Activated CD4-positive, alpha-beta memory T cell treated with anti-CD3 and anti-CD28 coated beads, Interleukin-2, amount 10 ng/mL, durations not matched to agents 7 days and 5 days (primary cell): ENCODE measurements at places on chromosomes 3 and 15. TPM values are rescaled to one million over a fixed set of nuclear protein-coding genes. Genes with fewer than 3 reads are reported as not detected.

DNA sequence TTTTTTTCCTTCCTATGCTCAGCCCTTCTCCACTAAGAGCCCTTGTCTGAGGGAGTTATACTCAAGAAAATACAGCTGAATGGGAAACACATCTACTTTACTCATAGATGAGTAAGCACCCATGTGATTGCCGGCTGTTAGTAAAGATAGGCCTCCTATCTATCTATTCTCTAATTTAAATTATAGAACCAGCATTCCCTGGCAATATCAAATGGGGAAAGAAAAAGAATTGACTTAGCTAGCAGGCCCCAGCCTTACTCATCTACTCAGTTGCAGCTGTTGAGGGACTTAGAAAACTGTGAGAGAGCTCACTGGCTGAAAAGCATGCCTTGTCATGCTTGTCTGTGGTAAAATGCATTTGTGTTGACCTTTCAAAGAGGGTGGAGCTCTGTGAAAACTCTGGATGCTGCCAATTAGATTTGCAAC is 116.9 kb upstream of the LRRFIP2 start:
- no peak for DNase-seq

DNA sequence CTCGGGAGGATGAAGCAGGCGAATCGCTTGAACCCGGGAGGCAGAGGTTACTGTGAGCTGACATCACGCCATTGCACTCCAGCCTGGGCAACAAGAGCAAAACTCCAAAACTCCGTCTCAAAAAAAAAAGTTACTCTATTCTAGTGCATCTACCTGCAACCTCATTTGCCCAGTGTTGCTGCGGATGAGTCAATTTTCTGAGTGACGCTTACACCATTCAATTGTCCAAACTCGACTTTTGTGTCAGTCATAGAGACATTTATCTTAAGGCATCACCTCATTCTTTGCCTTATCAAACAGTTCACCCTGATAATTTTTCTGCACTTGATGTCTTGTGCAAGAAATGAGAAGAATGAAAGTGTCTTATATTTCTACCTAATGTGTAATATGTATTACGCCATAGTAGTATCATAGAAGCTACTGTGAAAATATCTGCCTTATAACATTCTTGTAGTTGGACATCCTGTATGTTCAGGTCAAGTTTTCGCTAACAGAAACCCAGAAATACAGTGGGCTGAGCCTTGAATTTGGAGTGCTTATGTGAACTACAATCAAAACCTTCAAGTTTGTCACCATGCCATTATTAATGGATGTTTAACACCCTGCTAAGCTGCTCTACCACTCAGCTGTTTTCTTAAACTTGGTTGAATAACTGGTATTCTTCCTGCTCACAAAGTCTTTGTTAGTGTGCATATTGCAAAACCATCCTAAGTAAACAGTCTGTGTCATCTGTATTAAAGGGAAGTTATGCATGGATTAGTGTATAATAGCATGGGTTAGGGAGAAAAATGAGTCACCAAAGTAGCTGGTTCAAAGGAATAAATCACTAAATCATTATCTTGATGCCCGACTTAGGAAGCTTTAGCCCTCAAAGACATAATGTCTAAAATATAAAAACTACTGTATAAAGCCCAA is 531.0 kb upstream of the NR2F2 start:
- no peak for DNase-seq

DNA sequence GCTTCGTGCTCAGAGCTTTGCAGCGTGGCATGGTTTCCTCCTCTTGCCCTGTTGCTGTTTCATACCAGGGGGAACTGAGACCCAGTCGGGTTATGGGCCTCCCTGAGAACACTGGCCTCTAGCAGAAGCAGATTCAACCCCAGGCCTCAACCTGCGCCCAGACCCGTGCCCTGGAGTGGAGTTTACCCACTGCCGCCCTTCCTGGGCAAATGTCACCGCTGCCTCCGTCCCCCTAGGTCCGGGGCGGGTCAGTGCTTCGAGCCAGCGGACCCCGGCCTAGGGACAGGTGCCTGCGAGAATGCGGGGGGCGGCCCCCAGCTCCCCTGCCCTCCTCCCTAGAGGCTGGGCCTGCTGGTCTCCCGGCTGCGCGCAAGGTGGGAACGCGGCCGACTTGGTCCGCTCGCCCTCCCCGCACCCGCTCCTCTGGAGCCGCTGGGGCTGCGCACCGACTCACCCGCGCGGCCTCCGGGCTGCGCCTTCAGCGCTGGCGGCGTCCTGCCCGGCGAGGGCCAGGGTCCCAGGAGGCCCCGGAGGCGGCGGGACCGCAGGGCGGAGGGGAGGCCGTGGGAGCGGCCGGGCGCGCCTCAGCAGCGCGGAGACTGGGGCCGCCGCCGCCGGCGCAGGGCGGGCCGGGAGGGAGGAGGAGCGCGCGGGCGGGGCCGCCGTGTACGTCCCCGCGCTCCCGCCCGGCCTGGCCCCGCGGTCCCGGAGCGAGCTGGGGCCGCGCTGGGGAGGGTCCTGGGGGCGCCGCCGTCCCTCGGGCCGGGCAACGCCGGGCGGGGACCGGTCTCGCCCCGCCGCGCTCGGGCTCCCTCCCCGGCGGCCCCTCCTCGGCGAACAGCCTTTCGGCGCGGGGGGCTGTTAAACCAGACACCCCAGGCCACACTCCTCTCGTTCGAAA is at the start of gene PIGZ:
Gene PIGZ, minus strand, starts transcription at position 601 of the 901 bp plus-strand sequence. CDS start 16,802 bp downstream, outside the sequence.
- DNase-seq = peak; percentile 54

GRCh38 chr15:99961011-99961441 is 227.8 kb upstream of the LYSMD4 start:
- peak; percentile 15 for DNase-seq

- DNase-seq = no peak
Observed at GRCh38 chr15:72358121-72358520, 17.7 kb downstream of the HEXA start.

GRCh38 chr3:140122183-140122582 is 187.2 kb downstream of the CLSTN2 start:
- no peak for DNase-seq

DNA sequence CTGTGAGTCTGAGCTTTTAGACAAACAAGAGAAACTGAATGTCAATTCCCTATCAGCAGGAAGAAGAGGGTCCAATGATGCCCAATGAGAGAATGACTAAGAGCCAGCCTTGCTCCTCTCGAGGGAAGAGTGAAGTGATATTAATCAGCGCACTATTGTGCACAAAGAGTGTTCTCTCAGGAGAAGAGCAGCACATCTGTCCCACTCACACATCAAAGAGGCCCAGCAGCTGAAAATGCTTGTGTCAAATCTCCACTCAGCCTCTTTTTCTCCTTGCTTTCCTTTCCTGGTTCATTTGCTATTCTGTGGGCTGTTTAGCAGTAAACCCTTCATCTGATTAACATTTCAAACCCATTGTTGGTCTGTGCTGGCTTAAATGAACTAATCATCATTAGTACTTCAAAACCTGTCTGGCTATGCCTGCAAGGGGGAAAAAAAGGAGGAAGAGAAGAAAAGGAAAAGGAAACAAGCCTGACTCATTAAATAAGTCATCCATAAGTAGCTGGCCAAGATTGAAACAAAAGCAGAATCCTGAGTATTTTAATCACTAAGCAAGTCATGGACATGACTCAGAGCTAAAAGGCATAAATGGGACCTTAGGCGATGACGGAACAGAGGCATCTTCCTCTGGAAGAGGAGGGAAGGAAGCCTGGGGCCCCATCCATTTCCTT is 912.7 kb downstream of the TUSC7 start:
- no peak for DNase-seq

- no peak for DNase-seq
Observed at GRCh38 chr3:61730577-61731231, 169.3 kb downstream of the PTPRG start.

DNA sequence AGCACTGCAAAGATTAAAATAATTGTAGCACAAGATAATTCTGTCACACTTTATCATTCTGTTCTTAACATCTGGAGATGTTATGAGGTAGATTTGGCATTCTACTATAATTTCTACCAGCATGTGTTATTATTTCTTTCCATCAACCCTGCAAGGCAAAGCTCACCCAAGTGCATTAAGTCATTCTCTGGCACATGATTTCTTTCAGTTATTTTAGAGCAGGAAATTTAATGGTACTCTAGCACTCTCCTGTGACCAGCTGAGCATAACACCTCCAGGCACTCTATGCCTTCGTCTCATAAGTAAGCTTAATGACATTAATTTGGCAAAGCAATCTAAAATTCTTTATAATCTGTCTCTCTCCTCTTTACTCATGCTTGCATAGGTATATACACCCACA is 300.2 kb upstream of the GPR149 start:
- DNase-seq = no peak

DNA sequence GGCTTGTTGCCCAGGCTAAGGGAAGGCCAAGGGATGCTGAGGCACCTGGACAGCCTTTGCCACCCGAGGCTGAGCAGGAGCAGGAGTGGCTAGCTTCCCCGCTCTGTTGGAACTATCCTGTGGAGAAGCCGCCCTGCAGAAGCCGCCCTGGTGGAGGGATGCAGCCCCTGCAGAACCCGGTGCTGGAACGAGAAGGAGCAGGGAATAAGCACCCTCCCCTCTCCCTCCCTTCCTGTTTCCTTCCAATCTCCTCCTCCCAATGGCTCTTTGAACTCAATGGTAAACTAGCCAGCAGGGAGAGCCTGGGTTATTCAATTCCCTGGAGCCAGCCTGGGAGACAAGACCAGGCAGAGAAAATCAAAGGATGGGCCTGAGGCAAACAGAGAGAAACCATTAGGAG is 11.8 kb upstream of the HRG start:
- no peak for DNase-seq

GRCh38 chr3:190586631-190587011 is 72.7 kb downstream of the IL1RAP start:
- peak; percentile 45 for DNase-seq

GRCh38 chr3:64360280-64360679 is 135.0 kb upstream of the PRICKLE2 start:
- DNase-seq = no peak

- DNase-seq = no peak
Observed at GRCh38 chr3:54042259-54042823, 80.0 kb upstream of the CACNA2D3 start.

DNA sequence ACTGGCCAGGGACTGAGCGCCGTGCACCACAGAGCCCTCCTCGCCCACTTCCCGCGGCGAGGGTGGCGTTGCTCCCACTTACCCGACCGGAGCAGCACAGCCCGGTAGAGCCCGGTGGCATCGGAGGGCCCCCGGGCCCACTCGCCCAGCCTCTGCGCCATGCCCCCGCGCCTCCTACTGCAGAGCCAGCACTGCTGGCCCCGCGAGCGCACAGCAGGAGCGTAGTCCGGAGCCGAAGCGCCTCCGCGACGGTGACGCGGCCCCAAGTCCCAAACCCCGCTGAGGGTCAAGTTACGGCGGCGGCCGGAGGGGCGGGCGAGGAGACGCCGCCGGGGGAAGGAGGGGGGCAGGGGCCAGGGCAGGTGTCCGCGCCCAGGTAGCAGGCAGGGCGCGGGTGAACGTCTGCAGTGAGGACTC is 9.6 kb upstream of the FAM107A start:
- no peak for DNase-seq

DNA sequence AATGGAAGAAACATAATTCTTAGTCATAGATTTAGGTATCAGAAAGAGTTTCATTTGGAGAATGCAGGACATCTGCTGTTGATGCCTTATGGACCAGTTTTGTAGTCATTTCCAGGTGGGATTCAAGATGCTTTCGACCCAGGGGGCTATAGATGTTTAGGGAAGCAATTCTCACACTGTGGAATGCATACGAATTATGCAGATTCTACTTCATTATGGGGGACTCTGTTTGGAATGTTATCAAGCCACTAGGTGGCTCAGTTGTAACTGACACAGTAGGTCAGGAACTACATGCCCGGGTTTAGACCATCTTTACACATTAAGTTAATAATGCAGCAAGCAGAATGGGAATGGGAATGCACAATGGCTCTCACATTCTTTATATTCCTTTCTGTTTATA is 1359.8 kb downstream of the ZPLD1 start:
- DNase-seq = no peak

DNA sequence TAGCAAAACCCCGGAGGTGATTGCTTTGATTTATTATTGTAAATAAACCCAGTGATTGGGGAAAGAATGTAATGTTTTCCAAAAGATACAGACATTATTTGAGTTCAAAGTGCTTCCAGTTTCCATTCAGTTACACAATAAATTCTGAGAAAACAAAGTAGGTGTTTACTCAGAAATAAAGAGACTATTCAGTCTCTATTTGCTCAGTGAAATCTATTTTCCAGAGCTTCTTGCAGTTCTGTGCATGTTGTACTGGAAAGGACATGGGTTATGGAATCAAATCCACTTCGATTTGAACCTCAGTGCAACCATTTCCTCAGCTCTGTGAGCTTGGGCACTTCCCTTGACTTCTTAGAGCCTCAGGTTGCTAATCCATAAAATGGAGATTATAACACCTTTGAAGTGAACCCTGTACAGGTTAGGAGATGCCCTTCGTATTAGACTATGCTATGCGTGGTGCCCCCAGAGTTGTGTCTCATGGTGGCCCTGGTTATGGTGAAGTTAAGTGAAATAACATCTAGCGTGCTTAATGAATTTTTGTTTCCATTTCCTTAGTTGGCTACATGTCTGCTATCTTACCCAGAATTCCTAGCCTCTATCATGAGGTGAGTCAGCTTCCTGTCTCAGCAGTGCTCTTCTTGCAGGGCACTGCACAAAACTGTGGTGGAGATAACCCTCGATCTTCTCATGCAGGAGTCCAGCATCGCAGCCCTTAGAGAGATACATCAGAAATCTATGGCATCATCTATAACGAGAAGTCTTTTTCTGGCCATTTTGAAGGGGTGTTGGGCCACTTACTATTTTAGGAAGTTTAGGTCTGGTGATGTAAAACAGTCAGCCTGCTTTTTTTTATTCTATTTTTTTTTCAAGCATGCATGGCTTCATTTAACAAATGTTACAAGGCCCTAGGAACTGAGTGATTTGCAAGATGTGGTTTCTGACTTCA is 97.7 kb downstream of the RPL39L start:
- DNase-seq = peak; percentile 74

GRCh38 chr3:141942006-141942405 is 65.6 kb downstream of the ATP1B3 start:
- no peak for DNase-seq

- no peak for DNase-seq
Observed at GRCh38 chr15:42503825-42504224, 8.4 kb downstream of the SNAP23 start.

GRCh38 chr3:197168063-197168462 is 130.3 kb downstream of the DLG1 start:
- DNase-seq = no peak

GRCh38 chr3:45479621-45480035 is 91.3 kb downstream of the LARS2 start:
- no peak for DNase-seq

The PLA1A gene
- total RNA-seq = not detected

The GOLGA8G gene
- total RNA-seq = not detected

The TMC3 gene
- not detected for total RNA-seq

The MRAS gene
- total RNA-seq = not detected

The A4GNT gene
- total RNA-seq = not detected

The WDR72 gene
- not detected for total RNA-seq

The BFSP2 gene
- 1.0 TPM for total RNA-seq

The RTP1 gene
- total RNA-seq = not detected

The SNURF gene
- total RNA-seq = 12.1 TPM

The GNAT1 gene
- not detected for total RNA-seq
